ENCODE measurements at places on chromosomes 7 and 10. TPM values are rescaled to one million over a fixed set of nuclear protein-coding genes. Genes with fewer than 3 reads are reported as not detected.

GRCh38 chr7:56174346-56174874 lies 58.2 kb upstream of the NUPR2 start:
- no peaks in the 10 kb centered on the region for H3K4me1 ChIP-seq
- H3K27ac ChIP-seq = no peak overlapping the region
- H3K36me3 ChIP-seq = no peaks in the 10 kb centered on the region
- DNase-seq = no peak

DNA sequence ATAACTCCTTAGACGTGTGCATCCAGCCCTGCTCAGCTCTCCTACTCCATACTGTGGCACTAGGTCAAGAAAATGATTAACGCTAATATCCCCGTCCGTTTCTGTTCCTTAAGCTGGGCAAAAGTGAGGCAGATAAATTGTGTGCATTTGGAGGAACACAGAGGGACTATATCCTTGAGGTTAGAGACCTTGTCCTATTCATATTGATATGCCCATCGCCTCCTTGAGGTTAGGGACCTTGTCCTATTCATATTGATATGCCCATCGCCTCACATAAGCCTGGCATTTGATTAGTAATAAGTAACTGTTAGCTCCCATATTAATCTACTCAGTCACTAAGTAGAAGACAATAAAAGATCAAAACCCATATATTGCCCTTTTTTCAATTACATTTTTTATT lies 12.9 kb upstream of the TAX1BP1 start:
- no peak overlapping the region for H3K4me3 ChIP-seq
- H3K27ac ChIP-seq = no peak overlapping the region
- H3K36me3 ChIP-seq = no peaks in the 10 kb centered on the region
- DNase-seq = no peak

DNA sequence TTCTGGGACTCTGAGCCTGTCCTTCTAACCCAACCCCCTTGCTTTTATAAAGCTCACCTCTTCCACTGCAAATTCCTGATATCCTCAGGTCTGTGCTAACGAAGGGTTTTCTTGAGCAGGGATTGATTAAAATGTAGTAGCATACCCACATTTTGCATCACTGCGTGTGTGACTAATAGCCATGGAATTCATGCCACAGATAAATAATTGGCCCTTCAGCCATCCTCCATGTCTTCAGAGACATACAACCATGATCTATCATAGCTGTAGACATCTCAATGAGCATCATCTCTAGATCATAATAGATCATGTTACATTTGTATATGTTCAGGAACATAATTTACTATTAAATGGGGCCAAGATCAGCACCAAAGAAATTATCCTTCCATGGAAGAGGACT lies 990.3 kb downstream of the KCNMA1 start:
- H3K4me1 ChIP-seq = no peaks in the 10 kb centered on the region
- H3K36me3 ChIP-seq = no peaks in the 10 kb centered on the region
- no peak for DNase-seq
- no peaks in the 10 kb centered on the region for H3K27me3 ChIP-seq
- no peak overlapping the region for H3K27ac ChIP-seq
- H3K4me3 ChIP-seq = no peak overlapping the region

DNA sequence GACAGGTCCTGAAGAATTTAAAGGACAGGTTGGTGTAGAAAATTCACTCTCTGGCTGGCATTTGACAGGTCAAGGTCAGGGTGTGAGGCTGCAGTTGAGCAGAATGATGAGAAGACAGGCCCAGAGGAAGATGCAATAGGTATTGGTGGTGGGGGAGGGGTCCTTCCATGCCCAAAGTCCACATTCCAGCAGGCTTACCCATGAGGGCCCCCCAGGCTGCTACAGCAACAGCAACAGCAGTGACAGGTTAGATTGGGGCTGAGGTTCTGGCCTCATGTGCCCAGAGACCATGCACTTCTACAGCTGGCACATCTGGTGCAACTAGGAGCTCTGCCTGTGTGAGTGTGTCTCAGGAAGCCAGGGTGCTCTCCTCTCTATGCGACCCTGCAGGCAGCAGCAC lies 223.5 kb upstream of the GHITM start:
- no peaks in the 10 kb centered on the region for H3K36me3 ChIP-seq
- H3K27ac ChIP-seq = no peak overlapping the region
- no peaks in the 10 kb centered on the region for H3K27me3 ChIP-seq

DNA sequence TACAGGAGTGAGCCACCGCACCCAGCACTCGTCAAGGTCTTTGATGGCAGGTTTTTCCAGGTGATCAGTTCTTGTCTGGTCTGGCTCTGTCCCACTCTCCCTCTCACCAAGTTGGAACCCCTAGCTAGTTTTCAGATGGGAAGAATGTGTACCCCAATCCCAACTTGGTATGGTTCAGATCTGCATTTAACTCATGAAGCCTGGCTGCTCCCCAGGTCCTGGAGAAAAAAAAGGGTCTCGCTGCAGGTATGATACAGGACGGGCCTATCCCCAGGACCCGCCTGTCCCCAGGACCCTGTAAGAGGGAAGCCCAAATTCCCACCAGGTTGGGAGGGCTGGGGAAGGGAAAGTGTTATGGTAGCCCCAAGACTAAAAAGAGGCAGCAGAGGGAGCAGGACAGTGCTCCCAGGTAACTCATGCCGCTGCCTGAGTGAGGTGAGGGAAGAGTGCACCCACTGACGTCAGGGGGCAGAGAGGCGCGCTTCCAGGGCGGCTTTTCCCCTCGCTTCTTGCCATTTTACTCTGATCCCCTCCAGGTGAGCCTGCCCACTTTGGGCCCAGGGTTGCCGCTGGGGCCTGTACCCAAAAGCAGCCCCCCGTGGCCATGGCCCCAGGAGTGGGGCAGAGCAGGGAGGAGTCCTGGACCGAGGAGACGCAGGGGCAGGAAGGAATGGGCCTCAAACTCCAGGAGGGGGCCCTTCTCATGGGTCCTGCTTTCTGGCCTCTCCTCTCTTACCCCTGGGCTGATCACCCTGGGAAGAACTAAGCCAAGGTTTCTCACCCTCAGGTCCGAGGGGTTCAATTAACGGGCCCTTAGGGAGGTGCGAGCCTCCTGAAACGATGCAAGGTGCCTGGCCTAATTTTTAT lies 36.4 kb upstream of the SRRM3 start:
- no peak overlapping the region for H3K4me3 ChIP-seq
- H3K27ac ChIP-seq = peak overlapping the region; percentile 96
- H3K4me1 ChIP-seq = no peaks in the 10 kb centered on the region

DNA sequence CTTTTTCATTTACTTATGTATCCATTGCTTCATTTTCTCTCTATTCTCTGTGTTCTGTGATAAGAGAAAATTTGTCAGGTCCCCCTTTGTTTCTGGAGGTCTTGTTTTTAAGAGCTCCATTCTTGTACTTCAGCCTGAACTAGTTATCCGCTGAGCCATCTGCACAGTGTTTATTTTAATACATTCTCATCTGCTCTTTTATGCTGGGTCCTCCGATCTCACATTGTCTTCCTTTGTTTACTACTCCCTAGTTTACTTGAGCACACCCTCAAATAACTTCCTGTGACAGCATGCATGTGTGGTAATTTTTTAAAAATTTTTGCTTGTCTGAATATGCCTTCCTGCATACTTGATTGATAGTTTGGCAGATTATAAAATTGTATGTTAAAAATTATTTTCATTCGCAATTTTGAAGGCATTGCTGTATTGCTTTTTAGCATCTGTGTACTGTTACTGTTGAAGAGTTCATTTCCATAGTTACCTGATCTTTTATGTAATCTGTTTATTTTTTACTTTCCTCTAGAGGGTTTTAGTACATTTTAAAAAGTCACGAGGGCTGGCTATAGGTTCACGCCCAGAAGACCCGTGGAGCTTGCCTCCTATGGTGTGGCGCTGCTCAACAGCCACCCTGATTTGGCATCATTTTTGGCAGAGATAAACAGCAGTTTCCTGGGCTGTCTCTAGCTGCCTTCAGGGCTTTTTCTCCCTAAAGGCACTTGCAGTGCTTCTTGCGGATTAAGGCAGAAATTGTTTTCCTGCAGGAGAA lies 31.9 kb downstream of the RSBN1L start:
- peaks cover 3% of the 10 kb centered on the region for H3K4me1 ChIP-seq
- H3K27me3 ChIP-seq = no peaks in the 10 kb centered on the region
- H3K27ac ChIP-seq = peak overlapping the region; percentile 60
- DNase-seq = no peak

DNA sequence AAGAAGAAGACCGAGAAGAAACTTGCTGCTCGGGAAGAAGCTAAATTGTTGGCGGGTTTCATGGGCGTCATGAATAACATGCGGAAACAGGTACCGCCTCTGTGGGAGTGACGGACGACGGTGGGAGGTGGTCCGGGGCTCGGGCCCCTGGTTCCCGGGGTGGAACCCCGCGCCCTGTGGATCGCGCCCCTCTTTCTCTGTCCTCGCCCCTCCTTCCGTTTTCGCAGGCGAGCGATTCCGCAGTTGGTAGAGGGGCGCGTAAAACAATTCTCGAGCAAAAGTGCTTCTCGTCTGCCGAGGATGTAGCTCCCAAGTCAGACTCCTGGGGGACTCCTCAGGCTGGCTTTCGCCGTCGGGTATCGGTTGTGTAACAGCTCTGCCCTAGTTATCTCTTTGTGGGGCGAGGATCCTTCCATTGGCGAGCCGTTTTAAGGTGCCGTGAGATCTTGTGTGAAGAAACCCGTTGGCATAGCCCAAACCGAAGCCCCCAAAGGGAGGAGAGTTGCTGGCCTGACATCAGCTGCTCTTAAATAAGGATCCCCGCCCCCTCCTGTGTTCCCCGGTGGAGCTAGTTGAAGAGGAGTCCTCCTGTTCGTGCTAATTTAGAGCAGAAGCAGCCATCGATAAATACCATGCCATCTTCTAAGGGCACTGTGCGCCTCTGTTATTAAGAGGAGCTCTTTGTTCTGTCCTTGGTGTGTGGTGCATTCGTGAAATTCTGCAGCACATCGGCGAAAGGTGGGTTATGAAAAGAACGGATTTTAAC lies 655 bp downstream of the KLHL7 start:
- H3K27me3 ChIP-seq = no peaks in the 10 kb centered on the region
- H3K4me3 ChIP-seq = peak overlapping the region; percentile 97
- peak overlapping the region; percentile 94 for H3K27ac ChIP-seq
- H3K36me3 ChIP-seq = no peaks in the 10 kb centered on the region

GRCh38 chr7:140525743-140526142 lies 46.4 kb upstream of the MKRN1 start:
- no peaks in the 10 kb centered on the region for H3K36me3 ChIP-seq
- peak; percentile 28 for DNase-seq
- H3K27me3 ChIP-seq = no peaks in the 10 kb centered on the region
- no peak overlapping the region for H3K27ac ChIP-seq

The TMEM213 gene
- total RNA-seq = 2.3 TPM

The AASS gene
- total RNA-seq = 60.6 TPM

Data from breast epithelium (tissue), 4 donors.